ENCODE measurements at places on chromosomes 16 and 17.

DNA sequence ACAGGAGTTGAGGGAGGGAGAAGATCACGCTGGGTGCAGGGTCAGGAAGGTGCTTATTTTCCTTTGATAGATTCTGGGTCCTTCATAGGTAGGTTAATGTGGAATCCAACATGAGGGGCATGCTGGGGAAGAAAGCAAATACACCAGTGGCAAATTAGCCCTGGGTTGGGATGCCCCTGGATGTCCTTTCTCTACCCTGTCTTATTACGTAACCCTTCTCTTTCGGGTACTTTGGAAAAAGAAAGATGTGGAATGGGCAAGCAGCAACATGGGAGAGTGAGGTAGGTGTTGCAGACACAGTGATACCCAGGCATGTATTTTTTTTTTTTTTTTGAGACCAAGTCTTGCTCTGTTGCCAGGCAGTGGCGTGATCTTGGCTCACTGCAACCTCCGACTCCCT lies 9.1 kb downstream of the SLC7A6 start:
- no peak for DNase-seq

GRCh38 chr16:84585467-84585866 lies 32.4 kb downstream of the COTL1 start:
- DNase-seq, result no peak

- no peak for DNase-seq
These were observed 3.4 kb downstream of the NAGPA start for GRCh38 chr16:5030251-5030870.

DNA sequence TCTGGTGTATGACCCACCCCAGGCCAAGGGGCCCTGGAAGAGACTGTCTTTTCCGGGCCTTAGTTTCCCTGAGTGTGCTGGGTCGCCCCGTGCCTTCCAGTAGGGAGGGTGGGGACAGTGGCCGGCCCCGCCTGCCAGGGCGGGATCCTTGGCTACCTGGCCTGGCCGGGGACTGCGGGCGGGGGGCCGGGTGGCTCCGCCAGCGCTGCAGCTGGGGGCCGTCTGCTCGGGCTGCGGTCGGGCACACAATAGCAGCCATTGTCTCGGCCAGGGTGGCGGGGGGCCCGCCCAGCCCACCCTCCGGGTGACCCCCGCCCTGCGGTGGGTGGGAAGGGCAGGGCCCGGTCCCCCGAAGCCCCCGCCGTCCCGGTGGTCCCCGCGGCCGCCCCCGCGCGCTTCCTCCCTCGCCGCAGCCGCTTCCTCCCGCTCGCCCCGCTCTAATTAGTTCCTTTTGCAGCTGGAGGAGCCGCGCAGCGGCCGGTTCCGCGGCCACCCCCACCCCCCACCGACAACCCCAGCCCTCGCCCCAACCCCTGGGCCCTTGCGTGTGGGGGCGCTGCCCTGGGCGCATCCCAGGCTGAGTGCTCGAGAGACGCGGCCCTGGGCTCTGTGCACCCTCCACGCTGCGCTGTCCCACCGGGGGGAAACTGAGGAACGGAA lies 11.6 kb downstream of the GLIS2 start:
- no peak for DNase-seq

GRCh38 chr16:81517629-81518438 lies 73.2 kb downstream of the CMIP start:
- no peak for DNase-seq

DNA sequence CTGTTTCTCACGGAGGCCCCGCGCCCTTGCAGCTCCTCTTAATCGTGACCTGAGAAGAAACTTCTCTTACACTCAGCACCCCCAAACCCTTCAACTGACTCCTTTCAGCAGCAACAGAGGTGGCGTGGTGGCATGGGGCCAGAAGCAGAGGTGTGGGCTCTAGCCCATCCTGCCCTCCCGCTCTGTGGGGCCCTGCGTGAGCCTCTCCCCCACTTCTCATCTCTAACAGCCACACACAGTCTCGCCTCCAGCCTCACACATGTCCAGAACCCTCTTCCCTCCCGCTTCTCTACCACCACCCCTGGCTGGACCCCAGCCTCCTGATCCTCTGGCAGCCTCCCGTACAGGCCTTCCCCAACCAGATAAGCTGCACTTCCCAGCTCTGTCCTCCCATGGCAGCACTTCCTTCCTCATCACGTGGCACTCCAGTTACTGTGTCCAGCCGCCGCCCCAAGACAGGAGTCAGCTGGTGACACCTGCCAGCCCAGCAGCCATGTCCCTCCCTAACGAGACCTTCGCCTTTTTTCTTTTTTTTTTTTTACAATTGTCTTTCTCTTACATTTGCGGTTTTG lies 30.5 kb downstream of the NSMCE1 start:
- no peak for DNase-seq

DNA sequence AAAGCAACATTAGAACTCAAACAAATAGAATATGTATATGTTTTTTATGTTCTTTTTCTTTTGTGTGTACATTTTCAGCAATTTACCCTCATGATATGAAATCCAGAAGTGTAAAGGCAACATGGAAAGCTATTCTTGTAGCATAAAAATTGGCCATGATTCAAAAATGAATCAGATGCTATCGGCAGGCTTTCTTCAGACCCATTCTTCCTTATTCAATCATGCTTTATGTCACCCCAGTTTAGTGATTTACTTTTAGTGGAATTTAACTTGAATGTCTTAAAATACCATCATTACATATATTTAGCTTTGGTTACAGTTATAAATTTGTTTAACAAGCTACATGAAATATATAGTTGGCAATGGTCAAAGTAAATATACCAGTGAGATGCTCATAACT lies 21.4 kb upstream of the SMIM36 start:
- no peak for DNase-seq

DNA sequence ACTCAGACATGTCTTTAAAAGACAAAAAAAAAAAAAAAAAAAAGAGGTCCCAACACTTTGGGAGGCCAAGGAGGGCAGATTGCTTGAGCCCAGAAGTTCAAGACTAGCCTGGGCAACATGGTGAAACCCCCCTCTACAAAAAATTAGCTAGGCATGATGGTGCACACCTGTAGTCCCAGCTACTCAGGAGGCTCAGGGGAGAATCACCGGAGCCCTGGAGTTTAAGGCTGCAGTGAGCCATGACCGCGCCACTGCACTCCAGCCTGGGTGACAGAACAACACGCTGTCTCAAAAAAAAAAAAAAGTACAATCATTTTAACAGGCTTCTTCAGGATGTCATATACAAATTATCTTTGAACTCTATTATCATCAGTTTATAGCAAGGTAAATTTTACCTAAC lies 22.0 kb downstream of the C16orf87 start:
- no peak for DNase-seq

DNA sequence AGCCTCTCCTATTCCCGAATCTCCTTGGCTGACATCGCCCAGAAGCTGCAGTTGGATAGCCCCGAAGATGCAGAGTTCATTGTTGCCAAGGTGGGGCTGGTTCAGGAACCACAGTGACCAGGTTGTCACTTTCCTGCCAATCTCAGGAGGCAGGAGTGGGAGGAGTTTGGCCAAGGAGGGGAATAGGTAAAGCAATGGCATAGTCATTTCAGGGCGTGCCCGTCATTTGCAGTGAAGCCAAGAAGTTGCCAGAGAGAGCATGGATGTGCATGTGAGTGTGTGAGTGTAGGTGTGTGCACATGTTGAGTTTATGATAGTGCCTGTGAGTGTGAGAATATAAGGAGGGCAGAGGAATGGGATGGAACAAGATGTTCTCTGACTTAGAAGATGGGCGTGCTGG lies 14.8 kb downstream of the PSMD3 start:
- DNase-seq, result no peak

GRCh38 chr16:24497440-24497839 lies 41.9 kb upstream of the RBBP6 start:
- no peak for DNase-seq

DNA sequence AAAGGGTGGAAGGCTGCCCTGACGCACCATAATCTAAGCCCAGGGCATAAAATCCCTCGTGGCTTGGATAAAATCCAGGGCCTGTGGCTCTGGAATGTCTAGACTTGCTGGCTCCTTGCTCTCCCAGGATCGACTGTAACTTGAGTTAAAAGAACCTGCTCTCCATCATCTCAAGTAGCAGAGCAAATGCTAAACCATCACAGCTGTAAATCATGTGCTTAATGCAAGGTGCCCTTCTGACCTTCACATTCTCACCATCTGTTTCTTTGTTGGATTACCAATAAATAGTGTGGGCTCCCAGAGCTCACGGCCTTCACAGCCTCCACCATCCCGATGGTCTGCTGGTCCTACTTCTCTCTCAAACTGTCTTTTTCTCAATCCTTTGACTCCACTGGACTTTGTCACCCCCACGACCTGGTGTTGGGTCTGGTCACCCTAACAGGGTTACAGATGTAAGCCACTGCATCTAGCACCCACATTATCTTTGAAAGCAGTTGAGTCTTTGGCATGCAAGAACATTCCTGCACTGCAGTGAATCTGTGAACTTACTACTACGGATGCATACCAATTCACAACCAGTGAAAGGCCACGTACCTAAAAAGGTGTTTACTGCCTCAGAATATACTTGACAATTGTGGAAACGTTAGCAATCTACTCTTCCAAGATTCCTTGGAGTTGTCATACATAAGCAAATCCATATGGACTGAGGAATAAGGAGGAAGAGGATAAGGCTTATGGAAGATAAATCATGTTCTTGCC lies 15.3 kb downstream of the RSL1D1 start:
- no peak for DNase-seq

GRCh38 chr17:78588258-78589030 lies 11.2 kb upstream of the DNAH17 start:
- no peak for DNase-seq

- DNase-seq, result peak; percentile 69
These were observed 3.3 kb upstream of the AXIN2 start for GRCh38 chr17:65564793-65565192.

GRCh38 chr16:69378760-69379159 lies 7.0 kb downstream of the TERF2 start:
- DNase-seq, result no peak

DNA sequence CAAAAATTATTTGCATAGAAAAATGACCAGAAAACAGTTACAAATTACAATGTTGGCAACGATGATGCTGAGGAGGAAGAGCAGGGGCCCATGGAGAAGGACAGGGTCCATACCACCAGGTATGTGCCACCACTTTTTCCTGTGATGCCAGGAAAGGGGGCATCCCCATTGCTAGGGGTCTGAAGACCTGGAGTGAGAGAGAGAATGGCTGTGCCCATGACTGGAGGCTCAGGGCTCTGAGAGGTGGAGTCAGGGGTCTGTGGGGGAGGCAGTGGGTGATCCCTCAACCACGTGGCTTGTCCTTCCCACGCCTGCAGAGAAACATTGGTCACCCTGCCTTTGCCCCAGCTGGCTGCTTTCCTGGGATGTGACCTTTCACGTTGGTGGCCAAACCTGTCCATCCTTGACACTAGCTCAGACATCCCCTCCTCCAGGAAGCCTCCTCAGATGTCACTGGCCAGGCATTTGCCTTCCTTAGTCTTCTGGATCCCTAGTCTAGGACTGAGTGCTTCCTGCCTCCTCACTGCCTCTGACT lies 51.4 kb downstream of the SOCS1 start:
- DNase-seq, result no peak

DNA sequence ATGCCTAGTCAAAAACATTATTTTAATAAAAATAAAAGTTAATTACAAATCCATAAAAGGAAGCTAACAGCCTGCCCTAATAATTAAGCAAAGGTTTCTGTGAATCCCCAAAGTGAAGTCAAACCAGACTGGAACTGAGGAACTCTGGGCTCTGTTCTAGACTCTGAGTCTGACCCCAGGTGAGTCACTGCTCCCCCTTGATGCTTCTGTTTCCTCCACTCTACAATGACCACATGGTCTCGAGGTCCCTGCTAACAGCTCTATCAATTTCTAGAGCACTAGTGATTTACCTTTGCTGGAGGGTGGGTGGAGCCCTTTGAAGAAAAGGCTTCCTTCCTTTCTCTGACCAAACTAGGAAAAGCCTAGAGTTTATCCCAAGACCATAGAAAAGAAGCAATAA lies 32.4 kb downstream of the XPO6 start:
- DNase-seq, result no peak

DNA sequence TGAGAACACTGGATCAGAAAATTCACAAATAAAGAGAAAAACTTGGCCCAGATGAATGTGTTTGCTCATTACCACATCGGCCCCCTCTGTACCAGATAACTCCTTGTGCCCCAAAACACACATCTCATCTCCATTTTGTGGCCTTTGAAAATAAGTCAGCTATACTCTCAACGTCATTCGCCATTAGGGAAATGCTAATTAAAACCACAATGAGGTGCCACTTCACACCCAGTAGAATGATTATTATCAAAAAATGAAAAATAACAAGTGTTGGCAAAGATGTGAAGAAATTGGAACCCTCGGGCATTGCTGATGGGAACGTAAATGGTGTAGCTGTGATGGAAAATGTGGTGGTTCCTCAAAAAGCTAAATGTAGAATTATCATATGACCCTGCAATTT lies 34.6 kb upstream of the AKTIP start:
- DNase-seq, result no peak

DNA sequence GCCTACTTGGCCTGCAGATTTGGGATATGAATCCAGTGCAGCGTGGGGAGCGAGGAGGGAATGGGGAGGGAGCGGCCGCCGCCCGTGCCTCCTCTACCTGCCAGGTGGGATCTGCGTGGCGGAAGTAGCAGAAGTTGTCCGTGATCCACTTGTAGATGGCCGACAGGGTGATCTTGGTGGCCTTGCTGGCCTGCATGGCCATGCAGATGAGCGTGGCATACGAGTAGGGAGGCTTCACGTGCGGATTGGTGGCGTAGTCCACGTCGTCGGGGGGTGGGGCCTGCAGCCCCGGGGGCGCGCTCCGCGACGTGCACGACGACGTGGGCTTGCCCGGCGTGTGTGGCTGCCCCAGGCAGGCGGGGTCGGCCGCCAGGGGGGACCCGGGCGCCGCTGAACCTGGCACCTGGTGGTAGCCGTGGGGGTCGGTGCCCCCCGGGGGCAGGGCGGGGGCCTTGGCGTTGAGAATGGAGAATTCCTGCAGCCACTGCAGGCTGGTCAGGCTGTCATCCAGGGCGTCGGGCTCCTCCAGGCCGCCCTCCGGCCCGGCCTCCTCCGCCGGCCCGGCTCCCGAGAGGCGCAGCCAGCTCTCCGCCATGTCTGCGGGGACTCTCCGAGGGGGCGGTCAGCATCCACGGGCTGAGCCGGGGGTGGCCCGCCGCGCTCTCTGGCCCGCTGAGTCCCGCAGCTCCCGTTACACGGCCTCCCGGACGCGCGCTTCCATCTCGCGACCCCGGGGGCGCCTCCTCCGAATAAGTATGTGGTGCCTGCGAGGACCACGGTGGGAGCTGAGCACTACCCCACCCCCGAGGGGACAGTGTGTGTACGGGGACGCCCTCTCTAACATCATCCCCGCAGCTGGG lies 1.0 kb downstream of the FOXJ1 start:
- DNase-seq, result no peak

DNA sequence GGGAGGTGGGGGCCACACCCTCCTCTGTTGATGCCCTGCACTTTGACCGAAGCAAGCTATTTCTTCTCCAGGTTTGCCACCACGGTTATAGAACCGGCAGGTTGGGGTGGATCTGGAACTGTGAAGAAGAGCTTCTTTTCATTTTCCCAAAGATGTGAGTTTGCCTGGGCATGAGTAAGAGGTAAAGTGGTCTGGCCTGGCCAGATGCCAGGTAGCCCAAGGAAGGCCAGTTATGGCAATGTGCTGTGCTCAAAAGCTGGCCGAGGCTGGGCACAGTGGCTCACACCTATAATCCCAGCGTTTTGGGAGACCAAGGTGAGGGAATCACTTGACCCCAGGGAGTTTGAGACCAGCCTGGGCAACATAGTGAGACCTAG lies 18.7 kb downstream of the ATP6V0D1 start:
- DNase-seq, result no peak

Data from SHP77 (cell line).